Astrocyte (in vitro differentiated cells and primary cell): ENCODE measurements at places on chromosomes 6 and 20. TPM values are rescaled to one million over a fixed set of nuclear protein-coding genes. Genes with fewer than 3 reads are reported as not detected.

DNA sequence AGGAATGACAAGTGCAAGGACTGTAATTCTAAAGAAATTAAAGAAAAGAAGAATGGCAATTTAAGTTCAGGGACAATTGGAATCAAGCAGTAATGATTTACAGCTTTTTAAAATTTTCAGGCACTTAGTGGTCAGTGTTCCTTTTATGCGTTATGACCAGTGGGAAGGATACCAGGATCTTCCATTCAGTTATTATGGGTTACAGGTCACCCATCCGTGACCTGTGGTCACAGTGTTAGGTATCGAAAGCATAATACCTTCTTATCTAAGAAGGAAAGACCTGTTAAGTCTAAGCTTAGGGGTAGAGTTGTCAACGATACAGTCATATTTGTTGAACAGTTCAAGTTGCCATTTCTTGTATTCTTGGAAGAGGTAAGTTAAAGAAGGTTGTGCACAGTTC lies 253.8 kb downstream of the LAMA2 start:
- DNase-seq, result no peak

RHAG gene
- total RNA-seq, result not detected in 2 replicates

GRCh38 chr20:23318347-23318746 lies 32.2 kb upstream of the NXT1 start:
- DNase-seq, result no peak

DNA sequence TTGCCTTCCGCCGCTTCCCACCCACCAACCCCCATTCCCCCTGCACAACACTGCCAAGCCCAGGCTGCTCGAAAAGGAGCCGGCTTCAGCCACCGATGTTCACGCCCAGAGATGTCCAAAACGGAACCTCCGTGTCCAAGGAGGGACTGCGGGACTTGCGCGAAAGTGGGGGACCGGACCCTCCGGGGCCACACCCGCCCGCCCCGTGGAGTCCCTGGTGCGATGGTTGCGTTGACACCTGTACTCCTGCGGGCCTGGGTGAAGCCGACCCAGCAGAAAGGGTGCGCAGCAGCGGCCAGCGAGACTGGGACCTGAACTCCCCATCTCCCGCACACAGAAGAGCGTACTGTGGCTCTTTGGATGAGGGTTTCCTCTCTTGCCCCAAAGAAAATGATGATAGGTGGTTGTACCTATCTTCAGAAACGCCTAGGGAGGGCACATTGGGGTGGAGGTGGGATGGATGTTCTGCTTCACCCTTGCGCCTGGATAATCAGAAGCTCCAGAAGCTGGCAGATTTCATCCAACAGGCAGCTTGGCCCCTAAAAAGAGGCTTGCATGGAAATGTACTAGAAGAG lies 1.9 kb upstream of the VGLL2 start:
- no peak for DNase-seq

- DNase-seq, result no peak
Observed at GRCh38 chr20:50194831-50195523, 4.3 kb downstream of the CEBPB start.

NOL4L gene
- 35.5 and 43.0 TPM in 2 replicates for total RNA-seq

DEFB132 gene
- total RNA-seq, result not detected in 2 replicates

BHLHE23 gene
- total RNA-seq, result not detected in 2 replicates

- DNase-seq, result no peak
Observed at GRCh38 chr20:57479196-57479595, 45.7 kb downstream of the CTCFL start.

DNA sequence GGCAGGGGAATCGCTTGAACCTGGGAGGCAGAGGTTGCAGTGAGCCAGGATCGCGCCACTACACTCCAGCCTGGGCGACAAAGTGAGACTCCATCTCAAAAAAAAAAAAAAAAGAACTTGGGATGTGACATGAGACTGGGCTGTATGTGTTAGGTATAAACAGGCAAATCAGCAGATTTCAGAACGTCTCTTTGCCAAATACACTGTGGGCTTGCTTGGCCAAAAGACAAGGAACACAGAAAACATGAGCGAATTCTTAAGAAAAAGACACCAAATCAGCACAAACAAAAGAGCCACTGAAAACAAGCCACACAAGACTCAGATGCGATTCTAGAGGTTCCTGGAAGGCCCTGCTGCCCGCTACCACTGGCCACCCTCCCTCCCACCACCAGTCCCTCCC lies 12.5 kb downstream of the ETV7 start:
- DNase-seq, result no peak

GRCh38 chr6:116314878-116315277 lies 35.1 kb upstream of the TSPYL1 start:
- DNase-seq, result no peak

DNA sequence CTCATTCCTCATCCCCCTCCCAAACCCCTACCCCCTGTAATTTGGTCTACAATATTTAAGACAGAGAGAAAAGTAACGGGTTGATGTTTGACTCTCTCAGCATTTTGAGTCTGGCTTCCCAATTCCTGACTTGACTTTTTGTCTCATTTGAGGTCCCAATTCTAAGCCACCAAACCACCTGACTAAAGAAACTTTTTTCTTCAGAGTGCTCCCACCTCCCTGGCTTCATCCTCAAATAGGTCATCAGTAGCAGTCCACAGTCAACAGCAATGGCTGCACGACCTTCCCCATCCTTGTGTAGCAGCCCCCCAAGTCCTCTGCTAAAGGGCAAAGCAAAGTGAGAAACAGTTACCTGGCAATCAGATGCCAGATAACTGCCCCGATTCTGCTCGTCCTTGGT lies 1.8 kb downstream of the PLEKHG1 start:
- no peak for DNase-seq

- DNase-seq, result no peak
Observed at GRCh38 chr20:42857446-42857845, 332.3 kb downstream of the PTPRT start.

APOM gene
- 0.89 and 1.2 TPM in 2 replicates for total RNA-seq

GRCh38 chr20:38810926-38811630 lies 5.6 kb downstream of the PPP1R16B start:
- DNase-seq, result no peak
